Activated T-helper 1 cell treated with anti-CD3 and anti-CD28 coated beads, Interleukin-2, amount 50 U/mL, for 16 hours (primary cell): ENCODE measurements at places on chromosomes 5 and 9.

- DNase-seq, result no peak
Measured at GRCh38 chr9:29668732-29669131, 2095.5 kb upstream of the C9orf72 start.

- DNase-seq, result no peak
Measured at GRCh38 chr5:51033215-51033614, 350.0 kb upstream of the ISL1 start.

DNA sequence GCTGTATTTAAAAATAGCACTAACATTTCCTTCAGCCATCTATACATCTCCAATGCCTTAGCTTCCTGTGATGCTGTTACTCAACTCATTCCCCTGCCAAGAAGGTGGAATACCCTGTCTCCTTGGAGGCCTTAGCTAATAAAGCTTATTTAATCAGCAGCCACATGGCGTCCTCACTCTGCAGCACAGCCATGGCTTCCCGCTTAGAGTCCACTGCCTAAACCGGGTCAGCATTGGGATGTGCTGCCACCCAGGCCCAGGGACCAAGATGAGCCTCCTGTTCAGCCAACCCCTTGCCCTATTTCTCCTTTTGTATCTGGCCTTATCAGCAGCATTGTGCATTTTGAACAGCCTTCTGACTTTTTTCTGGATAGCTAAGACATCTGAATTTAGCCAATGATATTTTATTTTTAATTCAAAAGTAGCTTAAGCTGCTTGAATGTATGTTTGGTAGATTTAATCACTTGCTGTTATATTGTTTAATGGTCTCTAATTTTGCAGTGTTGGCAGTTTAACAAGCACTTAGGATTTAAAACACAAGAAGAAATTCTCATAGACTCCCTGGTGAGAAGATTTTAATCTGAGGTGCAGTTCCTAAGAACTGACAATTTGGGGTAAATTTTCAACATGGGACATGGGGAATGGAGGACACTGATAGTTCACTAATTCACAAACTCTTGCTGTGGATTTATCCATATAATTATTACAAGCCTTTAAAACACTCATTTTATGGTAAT is 113.0 kb downstream of the RPS23 start:
- DNase-seq, result no peak

DNA sequence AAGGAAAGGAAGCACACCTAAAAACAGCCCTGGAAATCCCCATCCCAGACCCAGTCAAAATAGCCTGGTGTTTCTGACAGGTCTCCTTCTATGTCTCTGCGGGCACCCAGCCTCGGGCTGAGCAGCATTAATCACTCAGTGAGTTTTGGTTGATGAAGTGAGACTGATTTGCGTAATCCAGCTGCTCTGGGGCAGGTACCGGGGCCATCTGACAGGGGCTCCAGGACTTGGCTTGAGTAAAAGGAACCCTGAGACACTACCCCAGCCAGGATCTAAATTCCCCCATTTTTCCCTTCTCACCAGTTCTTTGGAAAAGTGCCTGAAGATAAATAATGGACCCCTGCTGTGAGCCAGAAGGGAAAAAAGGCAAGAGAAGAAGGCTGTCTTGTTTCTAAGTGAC is 596 bp downstream of the SLC28A3 start:
- DNase-seq, result no peak

- DNase-seq, result no peak
Measured at GRCh38 chr9:128015696-128016095, 34.9 kb upstream of the EEIG1 start.

DNA sequence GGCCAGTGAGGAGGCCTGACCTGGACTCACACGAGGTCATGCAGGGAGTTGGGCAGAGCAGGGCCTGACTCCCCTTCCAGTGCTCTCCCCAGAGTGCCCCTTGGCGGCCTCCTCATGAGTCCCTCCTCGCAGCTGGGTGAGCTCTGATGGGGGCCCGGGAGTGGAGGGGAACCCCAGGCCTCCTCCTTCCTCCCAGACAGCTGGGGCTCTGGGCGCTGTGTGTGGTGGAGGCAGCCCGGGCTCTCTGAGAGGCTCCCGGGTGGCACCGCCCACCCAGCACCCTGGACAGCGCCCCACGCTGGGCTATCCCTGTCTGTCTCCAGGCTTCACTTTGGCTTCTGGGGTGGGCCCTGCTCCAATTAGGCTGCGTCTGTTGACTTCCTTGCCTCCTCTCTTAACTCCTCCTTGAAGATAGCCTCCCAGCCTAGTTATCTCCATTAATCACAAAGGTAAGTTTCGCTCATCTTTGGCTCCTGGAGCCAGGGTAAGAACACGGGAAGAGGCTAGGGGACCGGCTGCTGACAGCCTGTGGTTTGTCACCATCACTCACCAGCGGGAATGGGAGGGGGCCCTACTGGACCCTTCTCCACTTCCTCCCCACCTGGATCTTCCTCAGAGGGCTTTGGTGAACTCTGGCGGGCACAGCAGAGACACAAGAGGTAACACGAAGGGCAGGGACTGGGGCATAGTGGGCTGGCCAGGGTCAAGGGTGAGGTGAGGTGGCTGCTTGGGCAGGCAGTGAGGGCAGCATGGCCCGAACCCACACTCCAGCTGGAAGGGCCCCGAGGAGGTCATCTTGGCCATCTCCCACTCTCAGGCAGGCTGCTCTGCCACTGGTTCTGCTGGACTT is 13.1 kb downstream of the PSD2 start:
- DNase-seq, result no peak

DNA sequence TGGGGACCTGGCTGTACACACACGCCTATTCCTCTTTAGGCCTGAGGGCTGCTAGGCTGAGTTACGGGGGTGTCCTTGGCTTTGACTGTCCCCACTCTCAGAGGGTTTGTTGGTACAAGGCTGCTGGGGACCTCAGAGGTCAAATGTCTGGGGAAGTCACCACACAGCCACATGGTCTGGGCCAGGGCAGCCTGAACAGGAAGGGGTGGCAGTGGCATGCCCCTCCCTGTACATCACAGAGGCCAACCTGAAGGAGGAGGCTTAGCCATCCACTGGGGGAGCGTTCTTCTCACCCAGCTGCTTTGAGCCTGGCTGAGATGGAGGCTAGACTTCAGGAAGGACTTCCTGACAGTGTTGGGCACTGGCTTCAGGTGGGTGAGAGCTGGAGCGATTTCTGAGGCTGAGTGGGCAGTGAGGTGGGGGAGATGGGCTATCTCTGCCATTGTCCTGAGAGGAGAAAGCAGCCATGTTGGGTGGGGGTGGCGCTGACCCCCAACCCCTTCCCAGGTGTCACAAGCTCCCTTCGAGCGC is 36.3 kb downstream of the CXXC5 start:
- DNase-seq, result no peak

DNA sequence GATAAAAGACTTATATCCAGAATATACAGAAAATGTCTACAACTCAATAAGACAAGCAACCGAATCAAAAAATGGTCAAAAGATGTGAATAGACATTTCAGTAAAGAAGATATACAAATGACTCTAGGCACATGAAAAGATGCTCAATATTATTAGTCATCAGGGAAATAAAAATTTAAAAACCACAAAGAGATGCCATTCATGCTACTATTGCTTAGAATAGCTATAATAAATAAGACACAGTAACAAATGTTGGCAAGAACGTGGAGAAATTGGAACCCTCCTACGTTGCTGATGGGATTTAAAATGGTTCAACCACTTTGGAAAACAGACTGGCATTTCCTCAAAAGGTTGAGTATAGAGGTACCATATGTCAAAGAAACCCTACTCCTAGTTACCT is 39.8 kb downstream of the POLK start:
- DNase-seq, result no peak

- DNase-seq, result no peak
Measured at GRCh38 chr9:135248111-135248510, 160.6 kb downstream of the OLFM1 start.

DNA sequence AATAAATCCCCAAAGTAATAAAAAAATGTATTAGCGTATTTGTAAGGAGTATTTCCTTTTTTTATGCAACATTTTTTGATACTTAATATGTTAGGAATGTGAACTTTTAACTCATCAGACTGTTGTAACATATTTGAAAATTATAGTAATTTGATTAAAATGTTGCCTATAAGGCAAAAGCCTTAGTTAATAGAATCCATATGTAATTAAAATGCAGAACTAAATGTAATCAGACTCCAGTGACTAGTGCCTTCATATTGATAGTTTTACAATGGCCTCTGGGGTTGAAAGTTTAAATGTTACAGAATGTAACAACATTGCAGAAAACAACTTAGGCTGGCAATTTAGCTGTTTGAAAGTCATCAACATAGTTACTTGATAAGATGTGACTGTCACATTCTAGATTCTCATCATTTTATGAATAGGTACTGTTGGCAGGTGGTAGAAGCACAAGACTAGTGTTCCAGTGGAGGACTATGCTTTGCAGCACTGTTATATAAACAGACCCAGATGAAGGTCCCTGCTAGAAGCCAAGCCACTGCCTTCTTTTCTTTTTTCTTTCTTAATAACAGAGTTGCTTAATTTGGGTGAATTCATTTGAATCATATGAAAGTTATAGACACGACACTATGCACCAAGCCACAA is 382.9 kb downstream of the CCDC171 start:
- no peak for DNase-seq

- no peak for DNase-seq
Measured at GRCh38 chr5:30725073-30725472, 468.4 kb upstream of the CDH6 start.

- no peak for DNase-seq
Measured at GRCh38 chr5:43401827-43402226, 10.4 kb downstream of the CCL28 start.

DNA sequence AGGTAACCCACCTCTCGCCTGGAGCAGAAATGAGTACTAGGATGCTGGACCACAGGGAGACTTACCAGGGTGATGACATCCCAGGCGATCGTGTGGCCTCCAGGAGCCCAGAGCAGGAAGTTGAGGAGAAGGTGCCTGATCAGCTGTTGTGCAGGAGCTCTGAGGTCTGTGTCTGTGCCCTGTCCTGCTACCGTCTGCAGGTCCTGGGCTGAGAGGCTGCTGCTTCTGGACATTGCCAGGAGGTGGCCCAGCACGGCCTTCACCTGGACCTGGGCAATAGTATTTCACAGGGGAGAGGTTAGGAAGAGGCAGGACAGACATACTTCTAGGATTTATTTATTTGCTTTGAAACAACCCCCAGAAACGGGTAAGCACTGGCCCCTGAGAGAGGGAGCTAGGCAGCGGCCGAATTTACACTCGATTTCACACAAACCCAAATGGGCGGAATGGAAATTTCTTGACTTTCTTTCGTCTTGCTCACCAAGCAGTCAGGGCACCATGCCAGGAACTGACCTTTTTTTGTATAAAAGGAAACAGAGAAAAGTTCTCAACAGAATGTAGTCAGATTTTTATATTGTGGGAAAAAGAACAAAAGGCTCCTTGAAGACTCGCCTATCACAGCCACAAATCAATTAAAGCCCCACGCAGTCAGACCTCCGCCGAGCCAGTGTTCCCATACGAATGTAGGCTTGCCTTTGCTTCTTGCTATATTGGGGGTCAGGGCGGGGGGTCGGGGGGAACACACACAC is 210.3 kb downstream of the FANCC start:
- no peak for DNase-seq

- DNase-seq, result no peak
Measured at GRCh38 chr9:109037946-109038715, 24.8 kb upstream of the CTNNAL1 start.

GRCh38 chr5:174698156-174698555 is 26.2 kb upstream of the MSX2 start:
- no peak for DNase-seq

GRCh38 chr5:68367717-68368116 is 152.2 kb downstream of the PIK3R1 start:
- DNase-seq, result no peak

- no peak for DNase-seq
Measured at GRCh38 chr5:36385495-36385894, 83.8 kb upstream of the RANBP3L start.

- DNase-seq, result no peak
Measured at GRCh38 chr5:131488463-131488862, 146.6 kb downstream of the RAPGEF6 start.

GRCh38 chr5:89301321-89302025 is 418.5 kb upstream of the MEF2C start:
- DNase-seq, result no peak

- no peak for DNase-seq
Measured at GRCh38 chr5:169280286-169280685, 20.7 kb downstream of the SLIT3 start.

DNA sequence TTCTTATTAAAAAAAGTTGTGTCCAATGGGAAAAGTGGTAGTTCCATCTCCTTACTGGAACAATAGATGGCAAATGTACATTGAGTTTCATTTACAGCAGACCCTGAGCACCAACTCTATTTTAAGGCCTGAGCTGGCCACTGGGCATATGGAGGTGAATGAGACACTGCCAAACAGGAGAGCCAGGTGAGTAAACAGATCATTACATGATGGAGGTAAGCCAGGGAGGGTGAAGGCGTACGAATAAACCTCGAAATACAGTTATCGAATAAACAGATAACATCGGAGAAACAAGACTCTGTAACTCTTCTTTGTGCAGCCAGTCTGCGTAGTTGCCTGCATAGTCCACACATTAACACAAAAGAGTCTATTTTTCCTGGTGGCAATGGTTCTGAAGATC is 446.4 kb upstream of the KLF4 start:
- no peak for DNase-seq

- DNase-seq, result no peak
Measured at GRCh38 chr9:122944960-122945888, 4.4 kb downstream of the RABGAP1 start.

DNA sequence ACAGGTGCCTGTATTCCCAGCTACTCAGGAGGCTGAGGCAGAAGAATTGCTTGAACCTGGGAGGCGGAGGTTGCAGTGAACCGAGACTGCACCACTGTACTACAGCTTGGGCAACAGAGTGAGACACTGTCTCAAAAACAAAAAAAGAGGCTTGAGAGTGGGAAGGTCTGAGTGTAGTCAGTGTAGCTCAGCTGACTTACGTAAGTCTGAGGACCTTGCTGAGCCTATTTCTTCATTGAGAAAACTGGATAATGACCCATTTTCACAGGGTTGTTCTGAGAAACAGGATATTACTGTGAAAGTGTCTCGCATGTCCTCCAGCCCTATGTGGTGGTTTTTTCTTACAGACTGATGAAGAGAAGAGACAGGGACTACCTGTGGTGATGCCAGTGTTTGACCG is 66.7 kb downstream of the WDR41 start:
- no peak for DNase-seq

DNA sequence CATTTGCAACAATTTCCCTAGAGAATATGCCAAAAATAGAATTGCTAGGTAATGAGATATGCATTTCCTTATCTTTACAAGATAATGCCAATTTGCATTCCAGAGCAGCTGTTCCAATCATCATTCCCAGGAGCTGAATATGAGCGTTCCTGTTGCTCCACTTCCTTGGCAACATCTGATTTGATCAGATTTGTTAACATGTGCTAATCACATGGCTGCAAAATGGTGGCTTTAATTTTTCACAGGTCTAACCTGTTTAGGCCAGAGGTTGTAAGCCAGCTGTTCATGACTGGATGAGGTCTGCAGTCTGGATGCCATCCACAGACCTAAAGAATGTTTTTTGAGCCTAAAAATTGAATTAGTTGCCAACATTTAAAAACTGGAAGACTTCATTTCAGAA is 220.7 kb upstream of the IL12B start:
- no peak for DNase-seq

- DNase-seq, result no peak
Measured at GRCh38 chr5:154193701-154194121, 3.2 kb downstream of the GALNT10 start.
